ENCODE measurements at places on chromosomes 2 and 18. TPM values are rescaled to one million over a fixed set of nuclear protein-coding genes. Genes with fewer than 3 reads are reported as not detected.

SERPINB3 gene
- total RNA-seq: not detected

- no peak for DNase-seq
Measured at GRCh38 chr2:176390276-176391147, 121.3 kb downstream of the MTX2 start.

GRCh38 chr2:144378551-144378950 is 141.4 kb downstream of the ZEB2 start:
- DNase-seq: no peak

- no peak for DNase-seq
Measured at GRCh38 chr2:10173258-10174005, 50.9 kb downstream of the RRM2 start.

DNA sequence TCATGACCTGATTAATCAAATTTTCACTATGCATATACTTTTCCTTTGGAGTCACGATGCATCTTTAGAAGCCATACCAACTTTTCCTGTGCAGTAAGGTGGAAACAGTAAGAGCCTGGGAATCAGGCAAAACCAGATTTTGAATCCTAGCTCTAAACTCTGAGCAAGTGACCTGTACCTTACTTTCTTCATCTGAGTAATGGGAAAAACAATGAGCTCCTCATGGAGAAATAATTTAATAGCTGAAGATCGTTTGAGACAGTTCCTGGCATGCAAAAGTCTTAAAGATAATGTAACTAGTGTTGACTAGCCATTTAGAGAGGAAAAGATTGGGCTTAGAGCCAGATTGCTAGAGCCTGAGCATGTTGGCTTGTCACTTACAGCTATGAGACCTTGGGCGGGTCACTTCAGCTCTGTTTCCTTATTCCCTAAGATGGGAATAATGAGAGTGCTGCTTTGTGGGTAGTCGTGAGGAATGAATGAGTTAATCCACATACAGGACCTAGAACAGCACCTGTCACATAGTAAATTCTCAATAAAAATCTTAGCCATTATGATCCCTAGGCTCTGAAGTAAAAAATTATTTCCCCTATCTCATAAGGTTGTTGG is 17.7 kb upstream of the CCNYL1 start:
- DNase-seq: no peak

- no peak for DNase-seq
Measured at GRCh38 chr18:26488417-26489009, 59.8 kb downstream of the KCTD1 start.

- DNase-seq: no peak
Measured at GRCh38 chr2:48048476-48049171, 142.3 kb upstream of the FBXO11 start.

GRCh38 chr2:96931966-96932365 is 54.4 kb downstream of the FAM178B start:
- DNase-seq: no peak

GRCh38 chr2:127577503-127577902 is 42.0 kb downstream of the MYO7B start:
- DNase-seq: no peak

NXPH2 gene
- 8.3 TPM for total RNA-seq

DNA sequence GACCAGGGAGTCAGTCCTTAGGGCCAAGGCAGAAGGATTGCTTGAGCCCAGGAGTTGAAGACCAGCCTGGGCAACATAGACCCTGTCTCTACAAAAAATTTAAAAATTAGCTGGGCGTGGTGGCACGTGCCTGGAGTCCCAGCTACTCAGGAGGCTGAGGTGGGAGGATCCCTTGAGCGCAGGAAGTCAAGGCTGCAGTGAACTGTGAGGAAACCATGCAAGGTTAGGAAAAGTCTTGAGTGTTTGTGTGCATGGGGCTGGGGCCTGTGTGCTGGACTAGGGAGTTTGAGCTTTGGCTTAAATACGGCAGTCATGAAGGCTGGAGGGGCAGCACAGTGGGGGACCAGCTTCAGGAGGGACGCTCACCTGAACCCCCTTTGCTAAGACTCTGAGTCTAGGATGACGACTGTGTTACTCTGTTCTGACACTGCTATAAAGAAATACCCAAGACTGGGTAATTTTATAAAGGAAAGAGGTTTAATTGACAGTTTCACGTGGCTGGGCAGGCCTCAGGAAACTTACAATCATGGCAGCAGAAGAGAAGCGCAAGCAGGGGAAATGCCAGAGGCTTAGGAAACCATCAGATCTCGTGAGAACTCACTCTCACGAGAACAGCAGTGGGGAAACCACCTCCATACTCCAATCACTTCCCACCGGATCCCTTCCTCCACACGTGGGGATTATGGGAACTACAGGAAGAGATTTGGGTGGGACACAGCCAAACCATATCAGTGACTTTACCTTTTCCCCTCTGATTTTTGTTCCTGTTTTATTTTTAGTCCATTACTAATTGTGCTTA is 39.4 kb downstream of the GORASP2 start:
- DNase-seq: no peak

DNA sequence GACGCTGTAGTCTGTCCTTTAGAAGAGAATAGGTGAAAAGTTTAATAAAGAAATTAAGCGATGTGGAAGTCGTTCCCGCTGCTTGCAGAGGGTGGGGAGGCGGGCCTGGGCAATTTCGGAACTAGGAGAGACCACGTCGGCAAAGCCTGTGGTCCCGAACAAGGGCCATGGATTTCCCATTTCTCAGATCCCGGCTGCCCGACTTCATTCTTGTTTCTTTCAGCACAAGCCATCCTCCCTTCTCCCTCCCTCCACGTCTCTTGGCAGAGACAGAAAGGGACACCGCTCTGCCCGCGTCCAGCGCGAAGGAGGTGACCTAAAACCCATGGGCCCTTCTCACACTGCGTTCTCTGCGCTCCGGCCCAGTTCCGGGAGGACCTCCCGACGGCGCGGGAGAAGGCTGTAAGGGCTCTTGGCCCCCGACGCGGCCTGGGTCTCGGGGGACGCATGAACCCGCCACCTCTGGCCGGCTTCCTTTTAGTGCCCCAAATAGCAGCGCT is 2.2 kb upstream of the BCL2L11 start:
- peak; percentile 53 for DNase-seq

- no peak for DNase-seq
Measured at GRCh38 chr2:1394709-1395408, 18.4 kb upstream of the TPO start.

- no peak for DNase-seq
Measured at GRCh38 chr2:58047961-58048360, 1.4 kb downstream of the VRK2 start.

DNA sequence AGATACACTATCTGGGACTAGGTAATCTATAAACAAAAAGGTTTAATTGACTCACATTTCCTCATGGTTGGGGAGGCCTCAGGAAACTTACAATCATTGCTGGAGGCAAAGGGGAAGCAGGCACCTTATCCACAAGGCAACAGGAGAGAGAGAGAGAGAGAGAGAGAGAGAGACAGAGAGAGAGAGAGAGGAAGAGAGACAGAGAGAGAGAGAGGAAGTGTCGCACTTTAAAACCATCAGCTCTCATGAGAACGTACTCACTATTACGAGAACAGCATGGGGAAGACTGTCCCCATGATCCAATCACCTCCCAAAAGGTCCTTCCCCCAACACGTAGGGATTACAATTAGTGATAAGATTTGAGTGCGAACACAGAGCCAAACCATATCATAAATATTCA is 253.5 kb upstream of the TRIB2 start:
- no peak for DNase-seq

OST4 gene
- total RNA-seq: 155 TPM

NMUR1 gene
- 0.31 TPM for total RNA-seq

GRCh38 chr18:13368080-13368813 is 149.7 kb downstream of the LDLRAD4 start:
- DNase-seq: no peak

GRCh38 chr2:240788482-240788881 is 31.5 kb downstream of the KIF1A start:
- no peak for DNase-seq

- peak; percentile 7 for DNase-seq
Measured at GRCh38 chr2:206127656-206128055, 31.6 kb downstream of the NDUFS1 start.

DNA sequence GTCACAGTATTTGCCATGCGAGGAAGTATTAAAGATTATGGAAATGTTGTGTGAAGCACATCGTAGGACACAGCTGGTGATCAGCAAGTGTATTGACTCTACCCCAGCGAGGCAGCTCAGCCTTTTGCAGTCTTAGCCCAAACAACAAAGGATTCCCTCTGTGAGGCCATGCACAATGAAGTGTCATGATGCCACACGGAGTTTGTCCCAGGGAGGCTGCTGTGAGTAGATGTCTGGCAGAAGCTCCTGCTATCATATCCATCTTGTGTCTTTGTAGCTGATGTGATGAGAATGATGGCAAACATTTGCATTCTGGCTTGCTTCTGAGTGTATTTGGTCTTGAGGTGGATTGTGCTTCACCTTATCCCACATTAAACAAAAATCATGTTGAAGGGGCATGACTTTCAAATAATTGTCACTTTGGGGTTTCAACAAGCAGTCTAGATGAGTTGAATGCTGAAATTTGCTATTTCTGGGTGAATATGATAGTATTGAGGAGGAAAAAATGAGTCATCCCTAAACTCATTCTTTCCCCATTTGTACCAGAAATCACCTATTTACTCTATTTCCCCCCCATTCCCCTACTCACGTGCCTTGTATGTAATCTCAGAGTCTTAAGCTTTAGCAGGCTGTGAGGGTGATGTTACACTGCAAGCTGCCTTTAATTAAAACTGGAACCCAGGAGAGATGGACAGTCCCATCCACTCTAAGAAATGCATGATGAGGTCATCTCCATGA is 273.5 kb downstream of the RNF144A start:
- DNase-seq: no peak

NEB gene
- 8.2 TPM for total RNA-seq

GRCh38 chr2:13480057-13480456 is 763.3 kb downstream of the TRIB2 start:
- no peak for DNase-seq

DNA sequence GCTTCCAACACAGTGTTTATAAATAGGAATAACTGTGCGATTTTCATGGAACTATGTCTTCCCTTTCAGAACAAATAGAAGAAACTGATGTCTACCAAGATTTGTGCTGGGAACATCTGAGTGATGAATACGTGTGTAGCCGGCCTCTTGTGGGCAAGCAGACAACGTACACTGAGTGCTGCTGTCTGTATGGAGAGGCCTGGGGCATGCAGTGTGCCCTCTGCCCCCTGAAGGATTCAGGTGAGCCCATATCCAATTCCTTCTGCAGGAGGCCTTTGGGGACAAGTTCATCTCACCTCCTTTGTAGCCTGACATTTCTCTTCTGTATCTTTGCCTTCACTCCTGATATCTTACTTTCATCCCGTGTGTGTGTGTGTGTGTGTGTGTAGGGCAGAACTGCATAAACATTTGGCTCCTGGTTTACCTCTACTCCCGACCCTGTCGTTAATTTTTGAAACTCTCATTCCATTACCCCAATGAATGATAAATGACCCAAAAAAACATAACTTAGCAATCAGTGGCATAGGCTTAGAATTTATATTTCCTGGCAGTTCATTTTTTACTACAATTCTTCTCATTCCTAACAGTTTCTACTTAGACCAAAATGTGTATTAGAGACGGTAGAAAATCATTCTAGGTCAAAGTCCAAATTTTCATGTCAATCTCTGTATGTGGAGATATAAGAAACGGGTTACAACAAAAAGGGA is 111.0 kb upstream of the RASGRP3 start:
- no peak for DNase-seq

- DNase-seq: no peak
Measured at GRCh38 chr18:72940986-72941385, 73.2 kb upstream of the NETO1 start.

ALLC gene
- not detected for total RNA-seq

- peak; percentile 39 for DNase-seq
Measured at GRCh38 chr2:170180031-170180566, 2.2 kb downstream of the MYO3B start.

CCDC85A gene
- 0.47 TPM for total RNA-seq

DNA sequence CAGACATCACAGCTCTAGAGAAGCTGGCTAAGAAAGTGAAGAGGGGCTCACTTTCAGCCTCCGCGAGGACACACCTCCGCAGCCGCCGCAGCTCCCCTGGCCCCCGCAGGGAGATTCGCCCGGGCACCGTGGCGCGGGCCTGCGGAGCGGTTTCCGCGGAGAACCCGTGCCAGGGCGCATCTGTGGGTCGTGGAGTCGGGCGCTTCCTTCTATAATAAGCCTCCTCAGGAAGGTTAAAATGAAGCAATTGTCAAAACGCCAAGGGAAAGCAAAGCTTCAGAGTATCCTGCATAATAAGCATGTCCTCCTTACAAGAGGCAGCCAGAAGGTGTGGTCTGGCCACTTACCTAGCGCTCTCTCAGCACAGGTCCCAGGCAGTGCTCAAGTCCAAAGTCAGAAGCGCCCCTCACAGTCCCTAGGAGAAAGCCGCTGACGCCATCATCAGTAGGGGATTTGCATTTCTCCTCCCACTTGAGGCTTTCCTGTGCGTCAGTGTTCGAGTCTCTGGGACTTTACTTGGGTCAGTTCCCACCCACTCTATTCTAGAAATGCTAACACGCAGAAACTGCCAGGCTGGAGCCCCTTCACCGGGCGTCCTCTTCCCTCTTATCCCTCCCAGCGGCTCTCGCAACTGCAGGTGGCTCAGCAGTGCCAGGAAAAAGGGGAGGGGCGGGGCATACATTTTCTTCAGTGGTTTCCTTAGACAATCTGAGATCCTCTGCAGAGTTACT is at the start of gene STAT4:
TSS of gene STAT4 (minus strand) at position 395 of the 731 bp plus-strand sequence. CDS start 2,791 bp downstream, outside the sequence.
- peak; percentile 87 for DNase-seq

DNA sequence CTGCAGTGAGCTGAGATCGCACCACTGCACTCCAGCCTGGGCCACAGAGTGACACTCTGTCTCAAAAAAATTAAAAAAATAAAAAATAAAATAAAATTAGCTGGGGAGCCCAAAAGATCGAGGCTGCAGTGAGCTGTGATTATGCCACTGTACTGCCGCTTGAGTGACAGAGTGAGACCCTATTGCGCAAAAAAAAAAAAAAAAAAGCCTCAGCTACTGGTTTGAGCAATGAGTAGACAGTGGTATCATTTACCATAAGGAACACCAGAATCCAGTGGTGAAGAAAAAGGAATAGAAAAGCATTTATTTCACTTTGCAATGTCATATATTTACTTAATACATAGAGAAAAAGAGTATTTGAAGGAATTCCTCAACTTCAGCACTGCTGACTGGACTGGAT is 3.0 kb downstream of the SAP130 start:
- no peak for DNase-seq

DNA sequence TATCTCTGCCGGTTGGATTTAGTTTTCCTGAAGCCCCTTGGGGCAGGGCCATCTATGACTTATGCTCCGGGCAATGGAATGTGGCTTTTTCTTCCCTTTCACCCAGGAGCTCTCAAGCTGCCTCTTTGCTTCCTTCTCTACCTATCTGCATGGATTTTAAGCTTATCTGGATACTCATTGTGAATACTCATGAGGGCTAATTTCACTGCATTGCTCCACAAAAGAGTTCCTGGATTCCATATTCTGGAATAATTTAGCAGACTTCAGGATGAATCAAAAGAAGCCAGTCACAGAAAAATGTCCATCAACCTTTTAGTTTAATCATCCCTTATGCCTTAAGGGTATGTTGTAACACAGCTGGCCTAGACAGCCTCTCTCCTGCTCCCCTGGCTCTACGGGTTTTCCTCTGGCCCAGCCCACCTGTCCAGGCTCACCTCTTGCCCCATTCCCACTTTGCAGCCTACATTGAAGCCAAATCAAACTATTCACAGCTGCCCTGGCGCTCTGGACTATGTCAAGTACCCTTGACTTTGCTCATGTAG is 122.8 kb upstream of the RMDN2 start:
- no peak for DNase-seq
